Suppressor macrophage treated with lipopolysaccharide for 1 hour (primary cell): ENCODE measurements at places on chromosomes 6 and 20.
A peak's percentile ranks its signal among the peaks of the same experiment; 100 is the strongest.

DNA sequence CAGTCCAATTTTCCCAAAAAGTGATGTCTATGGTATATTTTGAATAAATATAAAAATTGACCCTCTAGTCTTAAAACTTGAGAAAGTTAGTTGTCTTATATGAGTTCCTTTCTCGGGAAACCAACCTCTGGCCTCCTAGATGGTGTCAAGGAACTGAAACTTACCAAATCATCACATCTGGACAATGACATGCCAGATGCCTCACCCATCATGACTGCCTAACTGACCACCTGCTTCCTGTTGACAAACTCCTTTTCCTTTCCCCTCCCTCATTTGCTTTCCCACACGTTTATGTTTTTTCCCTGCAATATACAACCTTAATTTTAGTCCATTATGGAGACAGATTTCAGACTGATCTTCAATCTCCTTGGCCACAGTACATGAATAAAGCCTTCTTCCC lies 731.0 kb downstream of the EPHA7 start:
- peak; percentile 87 for DNase-seq

- peak; percentile 63 for DNase-seq
Observed at GRCh38 chr20:18504479-18505060, 3.2 kb upstream of the SEC23B start.

- DNase-seq, result no peak
Observed at GRCh38 chr20:24017458-24017755, 28.8 kb upstream of the GGTLC1 start.

- peak; percentile 87 for DNase-seq
Observed at GRCh38 chr6:155177363-155177961, 86.4 kb upstream of the CLDN20 start.

DNA sequence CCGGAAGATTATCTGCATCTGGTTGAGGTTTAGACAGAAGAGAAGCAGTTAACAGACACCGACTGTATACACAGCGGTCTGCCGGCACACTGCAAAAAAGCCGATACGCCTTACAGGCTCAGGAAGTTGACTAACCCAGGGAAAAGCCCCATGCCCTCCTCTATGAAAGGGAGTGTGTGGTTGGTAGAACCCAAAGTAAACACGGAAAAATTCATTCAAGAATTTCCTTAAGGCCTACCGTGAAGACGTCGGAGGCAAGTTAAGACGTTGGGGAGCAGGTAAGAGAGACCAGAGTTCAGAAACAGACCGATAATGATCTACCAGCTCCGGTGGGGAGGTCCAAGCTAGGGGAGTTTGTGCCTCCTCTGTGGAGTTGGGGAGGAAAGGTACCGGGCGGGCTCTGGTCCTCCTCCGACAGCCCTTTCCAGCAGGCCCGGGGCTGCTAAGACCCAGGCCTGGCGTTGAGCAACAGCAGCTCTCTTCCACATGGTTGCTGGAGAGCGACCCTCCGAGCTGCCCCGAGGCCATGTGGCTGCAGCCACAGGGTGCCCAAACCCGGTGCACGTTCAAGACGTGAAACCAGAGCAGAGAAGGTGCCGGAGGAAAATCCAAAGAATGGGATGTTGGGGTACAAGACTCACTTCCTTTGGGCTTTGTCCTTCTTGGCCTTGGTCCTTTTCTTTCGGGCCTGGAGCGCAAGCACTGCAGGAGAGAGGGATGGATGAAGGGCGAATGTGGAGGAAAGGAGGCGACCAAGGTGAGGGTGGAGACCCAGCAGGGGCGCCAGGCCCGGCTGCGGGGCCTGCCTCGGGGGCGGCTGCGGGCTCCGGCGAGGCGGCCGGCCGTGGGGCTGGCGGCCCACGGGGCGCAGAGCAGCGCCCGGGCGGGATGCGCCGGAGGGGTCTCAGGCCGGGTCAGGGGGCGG lies 809 bp downstream of the SRPK1 start:
- DNase-seq, result peak; percentile 78

- no peak for DNase-seq
Observed at GRCh38 chr20:5364136-5364821, 47.5 kb upstream of the PROKR2 start.

DNA sequence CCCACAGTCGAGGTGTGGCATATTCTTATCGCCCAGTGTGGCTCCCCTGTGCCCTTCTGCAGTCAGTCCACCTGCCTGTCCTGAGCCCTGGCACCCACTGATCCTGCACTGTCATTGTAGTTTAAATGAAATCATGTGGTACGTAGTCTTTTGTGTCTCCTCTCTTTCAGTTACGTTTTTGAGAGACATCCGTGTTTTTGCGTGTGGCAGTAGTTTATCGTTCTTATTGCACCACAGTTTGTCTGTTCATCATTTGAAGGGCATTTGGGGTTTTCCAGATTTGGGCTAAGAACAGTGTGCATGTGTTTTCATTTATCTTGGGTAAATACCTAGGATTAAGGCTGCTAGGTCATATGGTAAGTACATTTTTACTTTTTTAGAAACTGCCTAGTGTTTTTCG lies 49.3 kb downstream of the SPATA2 start:
- DNase-seq, result no peak

- peak; percentile 9 for DNase-seq
Observed at GRCh38 chr20:21262812-21263211, 40.3 kb upstream of the XRN2 start.

DNA sequence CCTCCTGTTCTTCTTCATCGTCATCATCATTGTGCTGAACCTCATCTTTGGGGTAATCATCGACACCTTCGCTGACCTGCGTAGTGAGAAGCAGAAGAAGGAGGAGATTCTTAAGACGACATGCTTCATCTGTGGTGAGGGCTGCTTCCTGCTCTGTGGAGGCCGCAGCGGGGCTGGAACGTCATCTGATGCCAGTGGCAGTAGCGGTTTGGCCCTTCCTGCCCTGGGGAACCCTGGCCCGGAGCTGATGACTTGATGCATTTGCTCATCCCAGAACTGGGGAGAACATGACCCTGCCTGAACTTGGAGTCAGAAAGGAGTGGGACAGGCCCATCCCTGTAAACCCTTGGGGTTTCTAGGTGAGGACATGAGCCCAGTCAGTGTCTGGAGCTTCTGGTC lies 18.7 kb downstream of the UQCC2 start:
- peak; percentile 89 for DNase-seq

DNA sequence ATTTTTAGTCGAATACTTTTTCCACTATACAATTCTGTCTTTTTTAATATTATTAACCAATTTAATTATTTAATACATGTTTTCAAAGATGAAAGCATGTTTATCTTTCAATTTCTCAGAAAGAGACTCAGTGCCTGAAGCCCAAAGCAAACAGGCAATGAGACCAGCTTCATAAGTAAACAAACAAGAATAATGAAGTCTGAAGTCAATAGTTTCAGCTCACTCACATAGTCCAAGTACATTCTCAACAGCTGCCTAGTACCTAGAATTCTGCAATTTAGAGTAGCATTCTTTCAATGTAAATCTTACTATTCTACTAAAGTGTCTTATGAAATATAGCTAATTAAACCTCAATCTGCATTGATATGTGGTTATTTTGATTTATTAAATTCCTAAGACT lies 626.5 kb upstream of the NRSN1 start:
- no peak for DNase-seq

DNA sequence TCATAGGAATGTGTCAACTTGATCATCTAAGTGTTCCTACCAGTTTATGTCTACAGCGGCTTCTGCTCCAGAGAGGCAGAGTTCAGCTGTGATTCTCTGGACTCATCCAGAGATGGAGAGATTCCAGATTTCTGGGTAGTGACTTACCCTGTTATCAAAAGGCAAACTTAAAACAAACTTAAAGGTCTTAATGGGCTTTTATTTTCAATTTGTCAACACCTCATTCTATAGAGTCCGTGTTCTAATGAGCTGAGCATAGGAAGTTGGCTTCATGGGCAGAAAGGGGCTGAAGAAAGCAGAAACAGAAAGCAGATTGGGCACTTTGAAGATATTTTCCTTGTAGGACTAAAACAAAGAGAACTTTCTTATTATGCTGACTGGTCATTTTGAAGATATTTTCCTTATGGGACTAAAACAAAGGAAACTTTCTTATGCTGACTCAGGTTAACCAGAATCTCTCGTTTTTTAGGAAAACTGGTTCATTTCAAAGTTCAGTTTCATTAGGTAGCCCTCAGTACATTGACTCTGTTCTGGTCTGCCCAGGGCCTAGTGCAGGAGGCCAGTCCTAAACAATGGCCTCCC lies 185.1 kb downstream of the CDH26 start:
- DNase-seq, result no peak

GRCh38 chr20:26205350-26205749 lies 508.7 kb upstream of the ZNF337 start:
- no peak for DNase-seq

DNA sequence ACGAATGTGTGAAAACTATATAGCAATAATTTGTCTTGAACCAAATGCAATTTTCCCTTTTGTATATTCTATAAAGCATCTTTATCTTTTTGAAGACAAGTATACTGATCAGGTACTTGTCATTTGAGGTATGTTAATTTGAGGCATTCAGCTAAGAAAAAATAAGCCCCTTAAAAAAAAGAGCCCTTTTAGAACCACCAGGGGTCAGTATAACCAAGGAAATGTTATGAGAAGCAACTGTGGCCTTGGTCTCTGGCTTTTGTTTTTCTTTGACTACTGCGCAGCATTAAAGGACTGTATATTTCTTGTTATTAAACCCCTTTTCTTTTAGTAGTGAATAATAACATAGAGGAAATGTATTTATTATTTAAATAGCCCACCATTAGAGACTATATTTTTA lies 43.1 kb downstream of the CD109 start:
- peak; percentile 74 for DNase-seq

DNA sequence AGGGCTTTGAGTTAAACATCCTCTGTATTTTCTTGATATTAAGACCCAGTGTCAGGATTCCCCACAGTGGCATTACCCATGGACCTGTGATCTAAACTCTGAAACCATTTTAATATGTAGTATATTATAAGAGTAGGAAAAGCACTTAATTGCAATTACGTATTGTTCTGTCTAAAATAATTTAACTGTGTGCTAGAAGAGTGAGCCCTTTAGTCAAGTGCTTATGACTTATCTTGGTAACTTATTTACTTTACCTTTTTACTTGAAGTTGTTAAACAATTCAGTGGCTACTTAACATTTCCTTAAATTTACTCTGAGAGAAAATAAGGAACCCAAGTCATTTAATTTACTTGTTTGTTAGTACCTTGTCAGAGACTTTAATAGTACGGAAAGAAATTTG lies 173.6 kb downstream of the CDKAL1 start:
- DNase-seq, result no peak
